NCI-H82 (cell line): ENCODE measurements at places on chromosomes 7 and 10.

- peak; percentile 45 for DNase-seq
Observed at GRCh38 chr10:82397854-82398253, 522.9 kb downstream of the NRG3 start.

GRCh38 chr7:11232462-11232861 lies 258.8 kb downstream of the PHF14 start:
- no peak for DNase-seq

DNA sequence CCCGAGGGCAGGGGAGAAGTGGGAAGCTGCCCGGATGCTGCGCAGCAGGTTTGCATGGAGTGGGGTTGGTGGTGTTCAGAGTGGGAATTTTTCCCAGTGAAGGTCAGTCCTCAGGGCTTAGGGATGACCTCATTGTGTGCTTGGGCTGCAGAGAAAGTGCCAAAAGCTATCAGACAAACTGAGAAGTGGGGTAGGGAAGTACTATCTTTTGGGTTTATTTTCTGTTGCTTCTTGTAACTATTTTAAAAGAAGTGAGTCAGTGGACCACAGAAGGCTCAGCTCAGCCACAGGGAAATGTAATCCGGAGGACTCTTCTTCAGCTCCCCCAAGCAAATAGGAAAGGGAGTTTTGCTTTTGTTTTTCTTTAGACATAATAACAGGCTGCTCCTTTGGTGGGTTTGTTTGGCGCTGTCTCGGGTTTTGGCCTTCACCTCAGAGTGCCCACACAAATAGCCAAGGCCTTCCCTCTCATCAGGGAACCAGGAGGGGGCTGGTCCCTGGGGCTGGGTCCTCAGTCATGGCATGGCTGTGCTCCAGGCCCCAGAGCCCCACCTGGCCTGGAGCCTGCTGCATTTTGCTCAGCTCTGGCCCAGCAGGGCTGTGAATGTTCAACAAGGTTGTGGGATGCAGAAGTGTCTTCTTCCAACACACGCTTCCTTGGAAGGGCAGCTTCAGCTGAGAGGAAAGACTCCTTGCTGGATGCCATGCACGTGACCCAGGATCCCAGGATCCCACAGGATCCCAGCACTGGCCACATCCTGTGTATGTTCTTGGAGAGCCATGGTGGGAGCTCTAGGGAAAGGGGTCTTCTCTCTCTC lies 5.4 kb upstream of the FAM170B start:
- DNase-seq = no peak

- no peak for DNase-seq
Observed at GRCh38 chr7:154931906-154932305, 71.0 kb downstream of the PAXIP1 start.

DNA sequence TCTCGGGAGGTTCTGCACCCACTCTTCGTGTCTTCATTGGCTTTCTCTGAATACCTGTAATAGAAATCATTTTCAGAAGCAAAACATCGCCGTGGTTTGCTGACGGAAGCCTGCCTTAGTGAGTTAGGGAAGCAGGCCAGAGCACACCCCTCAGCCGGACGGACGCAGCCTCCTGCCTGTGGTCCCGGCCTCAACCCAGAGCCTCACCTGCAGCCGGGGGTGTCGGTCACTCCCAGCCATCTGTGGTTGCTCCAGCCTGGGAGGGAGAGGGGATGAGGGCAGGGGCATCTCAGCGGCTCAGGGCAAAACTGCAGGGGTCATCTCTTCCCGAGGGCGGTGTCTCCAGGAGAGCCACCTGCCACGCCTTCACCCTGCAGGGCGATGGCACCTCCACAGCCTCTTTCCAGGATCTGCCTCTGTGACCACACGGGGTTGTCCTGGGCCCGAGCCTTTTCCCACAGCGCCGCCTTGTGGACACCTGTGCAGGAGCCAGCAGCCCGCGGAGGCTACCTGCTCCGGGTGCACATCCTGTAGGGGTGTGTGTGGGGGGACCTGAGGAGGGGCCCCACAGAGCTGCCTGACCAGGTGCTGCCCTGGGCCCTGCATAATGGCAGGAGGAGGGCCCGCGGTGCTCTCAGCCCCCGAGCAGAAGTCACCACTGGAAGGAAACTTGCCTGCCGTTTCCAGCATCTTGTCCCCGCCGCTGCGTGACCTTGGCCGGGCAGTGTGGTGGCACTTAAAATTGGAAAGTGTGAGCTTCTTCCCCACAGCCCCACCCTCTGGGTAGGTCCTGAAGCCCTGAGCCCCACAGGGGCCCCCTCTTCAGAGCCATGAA lies 21.6 kb upstream of the AP5Z1 start:
- DNase-seq = peak; percentile 69

DNA sequence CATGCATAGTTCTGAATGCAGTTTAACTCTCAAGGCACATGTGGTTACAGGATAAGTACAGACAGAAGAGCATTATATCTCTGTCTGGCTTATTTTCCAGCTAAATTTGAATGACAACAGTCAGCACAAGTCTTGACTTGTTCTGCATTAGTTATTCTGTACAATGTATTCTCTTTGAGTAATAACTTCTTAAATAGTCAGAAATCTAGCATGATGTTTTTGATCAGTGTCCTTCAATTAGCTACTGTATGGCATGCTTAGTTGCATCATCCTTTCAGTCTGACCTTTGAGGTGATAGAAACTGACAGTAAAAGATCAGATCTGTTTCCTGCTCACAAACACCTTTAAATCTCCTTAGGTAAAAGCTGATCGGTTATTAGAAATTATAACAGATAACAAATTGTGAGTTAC lies 118.1 kb downstream of the ARL4A start:
- DNase-seq = no peak

DNA sequence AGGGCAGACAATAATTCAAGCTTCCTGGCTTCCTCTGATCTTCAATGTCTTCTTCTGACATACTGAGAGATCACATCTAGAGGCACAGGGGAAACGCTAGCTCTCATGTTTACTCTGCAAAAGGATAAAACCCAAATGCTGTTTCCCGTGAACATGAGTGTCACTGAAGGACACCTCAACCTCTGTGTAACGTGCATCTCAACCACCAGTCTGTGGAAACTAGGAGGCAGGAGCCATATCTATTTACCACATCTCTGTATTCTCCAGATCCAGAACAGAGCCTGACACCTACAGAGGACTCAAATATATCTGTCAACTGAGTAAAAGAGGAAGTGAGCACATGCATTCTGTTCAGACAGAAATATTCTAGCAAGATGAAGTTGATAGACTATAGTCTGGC lies 140.3 kb upstream of the TARP start:
- no peak for DNase-seq

- DNase-seq = peak; percentile 68
Observed at GRCh38 chr7:134477954-134478353, 19.1 kb upstream of the AKR1B1 start.

DNA sequence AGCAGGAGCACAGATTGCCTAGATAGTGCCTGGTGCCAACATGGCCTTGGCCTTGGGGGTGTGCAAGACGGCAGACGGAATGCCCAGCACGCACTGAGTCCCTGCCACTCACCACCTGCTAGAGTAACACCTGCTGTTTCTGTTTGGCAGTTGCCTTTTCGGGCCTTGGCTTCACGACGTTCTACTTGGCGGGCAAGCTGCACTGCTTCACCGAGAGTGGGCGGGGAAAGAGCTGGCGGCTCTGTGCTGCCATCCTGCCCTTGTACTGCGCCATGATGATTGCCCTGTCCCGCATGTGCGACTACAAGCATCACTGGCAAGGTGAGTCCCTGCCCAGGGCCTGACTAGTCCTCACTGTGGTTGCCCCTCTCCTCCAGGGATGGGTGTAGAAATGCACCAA lies 118.0 kb downstream of the PLPP4 start:
- DNase-seq = no peak

DNA sequence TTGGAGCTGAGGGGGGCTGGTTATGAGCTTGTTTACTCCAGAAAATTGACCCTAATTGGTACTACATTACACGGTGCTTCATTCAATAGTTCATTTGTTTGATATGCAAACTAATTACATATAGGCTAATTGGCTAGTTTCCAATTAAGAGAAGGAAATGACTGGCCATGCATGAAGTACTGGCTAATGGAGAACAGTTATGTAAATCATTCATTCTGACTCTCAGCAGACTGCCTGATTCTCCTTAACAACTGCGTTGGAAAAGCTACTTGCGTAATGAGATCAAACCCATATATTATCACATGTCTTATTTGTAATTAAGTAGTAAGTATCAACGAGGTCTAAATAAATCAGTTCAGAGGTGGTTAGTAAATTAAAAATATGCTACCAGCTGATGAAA lies 81.8 kb upstream of the CTTNBP2 start:
- DNase-seq = no peak

DNA sequence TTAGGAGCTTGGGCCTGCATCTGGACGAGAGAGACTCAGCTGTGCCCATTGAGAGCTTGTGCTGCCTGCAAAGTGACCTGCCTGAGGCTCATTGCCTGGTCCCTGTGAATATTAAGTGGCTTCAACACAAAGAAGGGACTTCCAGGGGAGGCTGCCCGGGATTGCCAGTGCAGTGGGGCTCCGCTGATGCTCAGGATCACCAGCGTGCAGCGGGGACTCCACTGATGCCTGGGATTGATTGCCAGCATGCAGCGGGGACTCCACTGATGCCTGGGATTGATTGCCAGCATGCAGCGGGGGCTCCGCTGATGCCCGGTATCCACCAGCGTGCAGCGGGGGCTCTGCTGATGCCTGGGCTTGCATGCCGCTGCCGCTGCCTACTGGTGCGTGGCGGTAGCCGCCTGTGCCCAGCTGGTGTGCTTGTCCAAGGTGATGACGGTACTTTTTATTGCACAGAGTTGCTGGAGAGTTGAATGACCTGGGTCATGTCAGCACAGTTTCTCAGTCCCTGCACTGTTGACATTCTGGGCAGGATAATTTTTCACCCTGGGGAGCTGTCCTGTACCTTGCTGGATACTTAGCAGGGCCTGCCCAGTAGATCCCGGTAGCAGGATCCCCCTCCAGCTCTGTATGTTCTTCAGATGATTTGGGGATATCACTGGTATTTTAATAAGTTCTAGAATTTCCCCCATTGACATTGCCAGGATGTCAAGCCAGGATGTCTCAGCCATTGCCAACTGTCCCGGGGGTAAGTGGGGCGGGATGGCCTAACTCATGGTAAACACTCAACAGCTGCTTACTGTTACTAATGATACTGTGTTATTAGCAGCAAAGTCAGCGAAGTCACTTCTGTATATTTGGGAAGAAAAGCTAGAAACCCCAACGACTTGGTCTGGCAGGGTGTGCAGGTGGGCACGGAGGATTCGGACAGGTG lies 13.0 kb downstream of the DOCK1 start:
- DNase-seq = no peak

GRCh38 chr10:45505311-45505710 lies 131.3 kb downstream of the ALOX5 start:
- DNase-seq = peak; percentile 77

DNA sequence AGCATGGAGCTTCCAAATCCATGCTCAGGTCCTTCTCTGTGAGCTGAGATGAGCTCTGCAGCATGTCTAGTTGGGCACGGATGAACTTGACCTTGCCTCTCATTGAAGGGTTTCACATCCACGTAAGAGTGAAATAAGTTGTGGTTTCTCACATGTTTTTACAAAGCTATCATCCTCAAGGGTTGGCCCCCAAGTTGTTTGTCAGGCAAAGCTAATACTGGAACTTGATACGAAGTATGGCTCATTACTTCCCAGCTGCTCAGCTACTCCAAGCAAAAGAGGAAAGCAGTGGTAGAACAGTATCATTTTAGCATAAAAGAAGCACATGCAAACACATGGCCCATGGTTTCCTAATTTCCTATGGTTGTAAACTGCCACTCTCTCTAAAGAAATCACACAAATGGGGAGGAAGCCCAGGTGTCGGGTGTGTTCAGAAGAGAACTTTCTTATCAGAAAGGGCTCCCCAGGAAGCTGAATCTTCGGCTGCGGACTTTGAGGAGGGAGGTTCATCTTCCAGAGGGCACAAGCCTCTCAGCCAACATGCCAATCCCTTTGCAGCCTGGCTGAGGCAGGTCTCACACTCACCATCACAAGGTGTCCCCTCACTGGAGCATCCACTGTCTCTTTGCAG lies 45.3 kb downstream of the PDLIM1 start:
- DNase-seq = no peak

DNA sequence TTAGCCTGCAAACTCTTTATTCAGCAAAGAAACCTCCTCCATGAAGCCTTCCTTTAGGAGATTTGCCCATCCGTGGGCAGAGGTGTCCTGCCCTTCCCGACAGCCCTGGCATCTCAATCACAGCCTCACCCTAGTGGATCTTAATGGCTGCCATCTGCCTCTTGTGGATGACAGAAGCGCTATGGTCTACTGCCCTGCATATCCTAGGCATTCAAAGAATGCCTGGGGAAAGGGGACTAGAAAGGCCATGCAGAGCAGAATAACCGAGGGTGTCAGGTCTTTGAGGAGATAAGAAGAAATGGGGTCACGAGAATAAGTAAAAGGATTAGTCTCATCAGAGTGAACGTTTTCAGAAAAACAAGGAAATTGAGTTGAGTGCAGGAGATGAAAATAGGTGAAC lies 57.7 kb upstream of the SPOCK2 start:
- peak; percentile 2 for DNase-seq

GRCh38 chr7:86970986-86971385 lies 88.5 kb downstream of the ELAPOR2 start:
- no peak for DNase-seq

DNA sequence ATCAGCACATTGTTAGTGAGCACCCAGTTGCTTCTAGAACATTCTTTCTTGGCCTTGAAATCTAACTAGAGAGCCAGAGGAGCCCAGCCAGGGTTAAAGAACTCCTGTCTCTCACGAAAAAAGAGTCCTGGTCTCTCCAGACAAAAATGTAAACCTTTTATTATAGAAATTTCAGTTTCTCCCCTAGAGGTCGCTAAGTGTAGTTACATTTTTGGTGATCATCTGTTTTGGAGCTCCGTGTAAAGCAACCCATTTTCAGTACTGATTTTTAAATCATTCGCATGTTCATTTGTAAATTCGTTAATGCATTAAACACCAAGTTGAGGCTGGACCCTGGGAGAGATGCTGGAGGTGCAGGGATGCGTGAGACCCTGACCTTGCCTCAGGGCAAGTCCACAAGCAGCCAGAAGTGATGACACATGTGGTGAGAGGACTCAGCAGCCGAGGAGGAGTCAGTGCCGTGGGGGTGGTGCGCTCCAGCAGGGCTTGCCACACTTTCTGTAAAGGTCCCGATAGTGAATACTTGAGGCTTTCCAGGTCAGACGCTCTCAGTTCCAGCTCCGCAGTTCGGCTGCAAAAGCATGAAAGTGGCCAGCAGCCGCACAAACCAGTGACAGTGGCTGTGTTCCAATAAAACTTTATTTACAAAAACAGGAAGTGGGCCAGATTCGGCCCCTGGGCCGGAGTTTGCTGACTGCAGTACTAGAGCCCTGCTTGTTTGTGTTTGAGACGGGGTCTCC lies 578.6 kb upstream of the FOXK1 start:
- DNase-seq = peak; percentile 9
